HS-27A (cell line): ENCODE measurements at places on chromosomes 6 and 20.

DNA sequence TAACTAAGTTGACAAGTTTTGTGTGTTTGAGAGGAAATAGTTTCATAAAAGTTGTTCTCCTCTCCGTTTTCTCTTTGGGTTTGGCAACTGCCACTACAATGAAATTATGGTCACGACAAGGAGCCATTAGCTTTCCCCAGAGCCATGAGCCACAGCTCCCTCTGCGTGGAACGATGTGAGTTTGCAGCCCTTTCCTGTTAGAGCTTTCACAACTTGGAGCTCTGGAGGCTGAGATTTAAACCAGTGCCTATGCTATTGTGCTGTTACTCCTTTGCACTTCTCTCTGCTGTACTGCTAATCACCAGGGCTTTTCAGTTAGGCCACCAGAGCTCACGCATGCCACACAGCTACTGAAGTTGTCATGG lies 29.3 kb upstream of the TXNDC5 start:
- no peak for DNase-seq

DNA sequence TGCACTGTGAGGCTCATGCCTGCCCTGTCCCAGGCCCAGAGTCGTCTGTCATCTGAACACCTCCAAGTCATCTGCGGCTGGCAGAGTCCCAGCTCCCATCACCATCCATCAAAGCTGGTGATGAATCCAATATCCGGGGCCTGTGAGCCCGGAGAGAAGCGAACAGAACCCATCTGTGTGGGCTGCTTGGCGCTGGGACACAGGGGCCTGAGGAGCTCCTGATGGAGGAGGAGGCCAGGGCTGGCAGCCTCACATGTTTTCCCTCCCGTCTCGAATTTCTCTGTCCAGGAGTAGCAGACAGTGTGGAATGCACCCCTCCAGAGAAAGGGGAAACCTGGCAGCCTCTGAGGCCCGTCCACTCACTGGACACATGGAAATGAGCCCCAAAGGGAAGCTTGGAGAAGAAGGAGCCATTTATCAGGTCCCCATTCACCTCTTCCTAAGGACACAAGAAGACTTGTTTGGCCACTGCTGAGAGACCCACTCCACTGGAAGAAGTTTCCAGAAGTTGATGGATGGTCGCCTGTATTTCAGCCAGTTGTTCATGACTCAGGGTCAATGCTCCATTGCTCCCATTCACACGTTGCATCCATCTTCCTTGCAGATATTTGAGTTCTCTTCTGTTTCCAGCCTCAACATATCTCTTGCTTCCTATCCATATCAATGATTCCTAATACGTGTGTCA lies 307.5 kb upstream of the SULF2 start:
- no peak for DNase-seq

- no peak for DNase-seq
Observed at GRCh38 chr6:14517516-14518105, 400.0 kb downstream of the CD83 start.

DNA sequence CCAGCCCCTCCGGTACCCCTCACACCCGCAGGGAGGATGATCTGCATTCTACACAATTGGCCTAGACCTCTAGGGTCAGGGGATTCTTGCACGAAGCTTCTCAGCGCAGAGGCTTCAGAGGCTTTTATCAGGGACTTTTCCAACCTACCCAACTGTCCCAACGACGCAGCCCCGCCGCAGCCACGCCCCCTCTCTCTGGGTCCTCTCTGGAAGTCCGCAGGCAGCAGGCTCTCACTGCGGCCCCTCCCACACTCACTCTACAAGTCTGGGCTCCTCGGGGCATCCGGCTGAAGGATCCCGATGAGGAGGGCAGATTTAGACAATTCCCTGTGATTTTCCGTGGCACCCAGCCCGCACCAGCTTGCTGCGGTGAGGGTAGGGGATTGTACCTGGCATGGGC lies 227.7 kb upstream of the RNF24 start:
- DNase-seq, result no peak

DNA sequence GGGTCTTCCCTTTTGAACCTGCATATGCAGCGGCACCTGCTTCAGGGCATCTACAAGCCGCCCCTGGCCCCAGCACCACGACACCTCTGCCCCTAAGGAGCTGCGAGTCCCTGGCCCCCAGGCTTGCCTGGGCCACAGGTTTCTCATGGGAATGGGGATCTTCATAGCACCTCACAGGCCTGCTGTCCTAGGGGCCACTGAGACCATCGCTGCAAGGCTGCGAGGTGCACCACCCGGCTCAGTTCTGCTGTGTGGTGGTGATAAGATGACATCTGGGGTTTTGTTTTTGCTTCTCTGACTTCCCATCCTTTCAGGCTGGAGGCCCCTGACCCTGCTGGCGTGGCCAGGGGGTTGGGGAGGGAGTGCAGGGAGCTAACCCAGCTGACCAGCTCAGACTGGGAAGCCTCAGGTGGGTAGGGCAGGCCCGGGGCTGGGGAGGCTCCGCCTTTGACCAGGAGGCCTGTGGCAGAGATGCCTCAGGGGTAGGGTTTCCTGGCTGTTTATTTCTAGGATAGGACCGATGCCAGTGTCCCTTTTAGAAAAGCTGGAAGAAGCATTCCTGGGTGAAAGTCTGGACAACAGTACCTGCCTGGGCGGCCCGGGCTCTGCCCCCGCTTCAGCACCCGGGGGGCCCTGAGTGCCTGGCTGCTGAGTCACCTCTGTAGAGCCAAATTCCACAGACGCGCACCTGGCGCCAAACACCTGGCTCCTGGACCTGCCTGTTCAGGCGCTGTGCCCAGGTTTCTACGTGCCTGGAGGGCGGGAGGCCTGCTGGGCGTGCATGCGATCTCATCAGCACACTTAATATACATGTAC lies 264.7 kb downstream of the DLL1 start:
- no peak for DNase-seq

- no peak for DNase-seq
Observed at GRCh38 chr6:166765234-166765541, 138.1 kb upstream of the RPS6KA2 start.

DNA sequence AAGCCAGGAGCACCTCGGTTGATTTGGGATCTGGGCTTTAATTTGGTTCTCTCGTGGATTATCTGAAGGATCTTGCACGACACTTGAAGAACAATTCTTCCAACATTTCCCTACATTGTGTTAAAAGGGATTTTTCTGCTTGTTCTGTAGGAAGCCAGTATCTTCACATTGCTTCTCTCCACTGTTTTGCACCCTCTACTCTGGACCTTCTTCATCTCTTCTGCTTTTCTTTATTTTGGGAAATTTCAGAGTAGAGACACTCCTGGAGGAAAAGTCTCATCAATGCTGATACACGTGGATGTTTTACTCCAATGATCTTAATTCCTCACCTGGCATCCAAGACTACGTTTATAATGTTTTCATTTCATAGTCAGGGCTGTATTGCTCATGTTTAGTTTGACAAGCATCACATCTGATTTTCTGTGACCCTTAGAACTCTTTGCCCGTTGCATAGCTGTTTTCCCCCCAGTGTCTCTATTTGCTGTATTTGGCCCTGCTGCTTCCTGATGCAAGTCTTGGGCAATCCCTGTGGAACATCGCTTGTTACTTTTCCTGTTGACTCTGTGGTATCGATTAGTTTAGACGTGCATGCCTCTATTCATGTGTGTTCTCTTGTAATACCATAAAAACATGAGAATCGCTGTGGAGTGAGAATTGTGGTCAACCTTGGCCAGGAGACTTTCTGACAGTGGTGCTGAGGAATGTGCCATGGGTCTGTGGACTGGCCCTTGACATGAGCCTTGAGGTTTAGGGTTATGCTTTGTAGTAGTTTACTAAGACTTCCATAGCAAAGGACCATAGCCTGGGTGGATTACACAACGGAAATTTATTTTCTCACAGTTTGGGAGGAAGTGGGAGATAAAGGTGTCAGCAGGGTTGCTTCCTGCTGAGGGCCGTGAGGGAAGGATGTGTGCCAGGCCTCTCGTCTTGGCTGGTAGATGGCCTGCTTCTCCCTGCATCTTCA lies 12.5 kb downstream of the PLCB1 start:
- peak; percentile 87 for DNase-seq

- DNase-seq, result no peak
Observed at GRCh38 chr6:3748208-3749066, 3.1 kb downstream of the PXDC1 start.

- DNase-seq, result no peak
Observed at GRCh38 chr6:143232849-143233248, 172.2 kb downstream of the AIG1 start.

DNA sequence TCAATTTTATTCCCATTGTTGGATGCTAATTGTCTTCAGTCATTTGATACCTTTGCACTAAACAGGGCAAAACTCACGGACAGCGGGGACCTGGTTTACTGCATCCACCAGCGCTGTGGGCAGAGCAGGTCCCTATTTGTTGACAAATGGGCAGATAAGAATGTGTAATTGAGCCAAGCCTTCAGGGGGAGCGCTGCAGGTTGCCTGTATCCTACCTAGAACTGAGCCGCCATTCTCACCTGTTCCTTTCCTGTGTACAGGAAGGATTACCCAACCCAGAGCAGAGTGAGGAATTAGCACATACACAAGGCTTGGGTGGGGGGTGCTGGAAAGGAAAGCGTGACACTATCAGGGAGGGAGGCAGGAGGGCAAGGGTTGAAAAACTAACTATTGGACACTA lies 89.1 kb upstream of the FOXA2 start:
- no peak for DNase-seq

DNA sequence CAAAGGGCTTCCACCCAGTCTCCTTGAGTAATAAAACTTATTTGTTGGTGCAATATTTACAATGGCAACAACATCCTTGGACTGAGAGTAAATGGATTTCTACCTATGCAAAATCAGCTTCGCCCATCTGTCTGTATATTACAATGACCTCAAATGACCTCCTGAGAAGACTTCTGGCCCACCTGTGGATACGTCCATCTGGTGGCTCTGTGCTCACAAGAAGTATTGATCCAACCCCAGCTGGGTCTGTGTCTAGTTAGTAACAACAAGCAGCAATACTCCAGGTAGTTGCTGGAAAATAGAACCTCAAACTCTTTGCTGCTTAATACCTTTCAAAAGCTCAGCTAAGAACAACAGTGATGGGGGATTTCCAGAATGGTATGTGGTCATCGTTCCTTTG lies 34.7 kb upstream of the GSTA4 start:
- DNase-seq, result no peak

DNA sequence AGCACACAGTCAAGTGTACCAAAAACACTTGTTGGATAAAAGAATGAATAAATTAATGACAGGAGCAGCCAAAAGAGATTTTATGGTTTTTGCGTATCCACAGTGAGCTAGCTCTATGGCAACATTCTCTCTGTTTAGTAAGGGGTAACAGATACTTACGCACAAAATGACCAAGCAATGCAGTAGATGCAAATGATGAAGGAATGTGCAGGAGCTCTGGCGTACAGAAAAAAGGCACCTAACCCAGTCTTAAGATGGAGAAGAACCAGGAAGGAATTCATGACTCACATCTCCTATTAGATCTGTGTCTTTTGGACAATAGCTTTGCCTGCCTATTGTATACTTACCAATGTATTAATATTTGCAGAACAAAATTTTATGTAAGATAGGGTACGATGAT lies 191.9 kb upstream of the PREP start:
- DNase-seq, result no peak

GRCh38 chr20:58471193-58472164 lies 43.7 kb downstream of the APCDD1L start:
- DNase-seq, result no peak

GRCh38 chr6:145789443-145789842 lies 25.2 kb downstream of the FBXO30 start:
- no peak for DNase-seq

DNA sequence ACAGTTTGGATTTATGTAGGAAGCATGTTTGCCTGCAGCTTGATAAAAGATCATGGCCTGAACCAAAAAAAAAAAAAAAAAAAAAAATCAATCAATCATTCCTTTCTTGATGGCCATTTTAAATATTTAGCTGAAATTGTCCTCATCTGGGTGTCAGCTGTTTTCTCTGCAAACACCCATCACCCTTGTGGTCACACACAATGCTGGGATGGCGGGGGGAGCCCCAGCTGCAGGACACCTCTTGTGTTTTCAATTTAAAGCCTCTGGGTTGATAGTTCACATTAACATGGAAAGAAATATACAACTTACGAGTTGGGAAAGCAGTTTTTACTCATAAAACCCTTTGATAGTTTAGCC lies 160.4 kb downstream of the ZFP64 start:
- no peak for DNase-seq

DNA sequence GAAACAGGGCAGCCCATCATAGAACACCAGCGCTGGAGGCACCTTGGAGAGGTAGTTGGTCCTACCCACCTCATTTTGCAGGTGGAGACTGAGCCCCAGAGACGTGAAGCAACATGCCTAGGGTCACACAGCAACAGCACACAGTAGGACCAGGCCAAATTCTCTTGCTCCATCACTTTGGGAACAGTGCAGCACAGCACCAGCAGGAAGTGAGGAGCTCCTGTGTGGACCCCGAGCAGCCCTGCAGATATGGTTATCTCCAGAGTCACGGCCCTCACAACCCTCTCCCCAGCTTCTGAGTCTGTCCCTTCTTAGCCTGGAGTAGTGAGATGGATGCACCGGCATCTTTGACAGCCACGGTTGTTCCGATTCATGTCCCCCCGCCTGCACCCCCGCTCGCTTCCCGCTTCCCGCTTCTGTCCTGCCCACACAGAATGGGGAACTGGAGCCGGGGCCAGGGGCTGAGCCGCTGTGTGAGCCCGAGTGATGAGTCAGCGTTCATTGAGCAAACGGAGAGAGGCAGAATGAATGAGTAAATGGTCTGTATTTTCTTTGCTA lies 72.6 kb upstream of the DUSP22 start:
- DNase-seq, result no peak

DNA sequence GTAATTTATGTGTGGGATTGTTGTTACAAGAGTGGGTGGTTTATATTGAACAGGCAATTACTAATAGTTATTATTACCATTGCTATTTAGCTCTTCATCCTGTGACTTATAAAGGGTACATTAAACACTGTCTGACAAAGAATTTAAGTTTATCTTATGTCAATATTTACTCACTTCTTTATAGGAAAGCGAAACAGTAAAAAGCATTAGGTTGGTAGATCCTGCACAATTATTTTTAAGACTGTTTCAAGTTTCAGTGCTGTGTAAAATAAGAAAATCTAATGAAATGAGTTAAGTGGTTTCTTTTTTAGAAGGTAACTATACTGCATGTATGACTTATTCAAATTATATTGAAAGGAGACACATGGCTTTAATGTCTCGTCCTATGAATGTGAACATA lies 135.8 kb upstream of the MAP3K7 start:
- no peak for DNase-seq

GRCh38 chr20:19256085-19256484 lies 43.6 kb downstream of the SLC24A3 start:
- DNase-seq, result no peak
